ENCODE measurements at places on chromosomes 2 and 18.

DNA sequence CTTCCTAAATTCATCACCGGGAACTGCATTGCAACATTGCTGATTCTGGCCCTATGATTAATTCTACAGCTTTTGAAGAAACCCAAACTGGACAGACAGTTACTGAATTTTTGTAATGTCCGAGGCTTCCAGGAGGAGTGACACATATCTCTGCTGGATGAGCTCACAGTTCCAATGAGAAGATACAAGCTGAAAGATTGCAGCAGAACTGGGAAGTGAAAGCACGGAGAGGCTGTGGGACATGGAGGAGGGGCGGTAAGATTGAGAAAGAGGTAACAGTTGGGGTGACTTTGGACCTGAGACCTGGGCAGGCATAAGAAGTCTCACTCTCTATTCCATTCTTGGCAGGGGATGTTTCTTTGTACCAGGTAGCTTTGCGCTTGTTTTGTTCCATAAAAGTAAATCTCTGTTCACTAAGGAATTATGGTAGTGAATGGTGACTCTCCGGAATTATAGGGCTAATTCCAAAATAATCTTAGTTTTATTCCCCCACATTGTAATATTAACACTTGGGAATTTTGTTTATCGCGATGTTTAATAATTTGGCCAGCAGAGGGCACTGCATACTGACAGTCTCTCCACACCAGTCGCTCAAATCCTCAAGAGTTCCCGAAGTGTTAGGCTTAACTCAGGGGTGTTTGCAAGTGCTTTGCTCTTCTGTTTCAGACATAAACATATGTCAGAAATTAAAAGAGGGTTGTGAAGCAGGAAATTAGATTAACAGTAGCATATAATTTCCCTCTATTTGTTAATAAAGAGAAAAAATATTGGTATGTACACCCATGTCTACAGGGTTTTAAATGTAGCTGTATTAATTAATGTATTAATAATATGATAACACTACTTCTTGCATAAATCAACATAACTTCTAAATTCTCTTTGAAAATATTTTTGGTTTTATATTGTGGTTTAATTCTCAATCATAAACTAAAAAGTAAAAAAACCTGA, 201.4 kb downstream of the SOCS6 start:
- DNase-seq: peak; percentile 48

GRCh38 chr2:179861416-179862067, at the start of gene ZNF385B:
ZNF385B (minus strand) TSS chr2:179861612.
- DNase-seq: no peak

GRCh38 chr2:233699424-233700027, 6.8 kb downstream of the UGT1A6 start:
- DNase-seq: no peak

GRCh38 chr2:139685090-139685983, 905.1 kb upstream of the NXPH2 start:
- DNase-seq: no peak

DNA sequence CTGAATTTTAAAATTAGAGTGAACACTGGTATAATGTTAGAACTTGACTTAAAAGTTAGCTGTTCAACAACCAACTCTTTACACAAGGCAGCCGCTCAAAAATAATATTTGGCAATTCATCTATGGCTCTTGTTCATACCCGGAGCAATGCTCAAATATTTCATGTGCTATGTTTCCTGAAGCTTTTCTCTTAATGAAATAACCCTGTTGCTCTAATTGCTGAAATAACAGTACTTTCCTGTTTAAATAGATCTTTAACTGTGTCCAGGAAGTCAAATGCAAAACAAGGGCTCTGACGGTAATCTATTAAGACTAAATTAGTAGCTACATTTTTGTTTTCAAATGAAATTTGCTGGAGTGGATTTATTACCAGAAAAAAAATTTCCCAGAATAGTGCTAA, 33.7 kb downstream of the RFTN2 start:
- DNase-seq: no peak

GRCh38 chr2:103138123-103138901, 376.5 kb downstream of the TMEM182 start:
- no peak for DNase-seq

GRCh38 chr2:60354713-60355112, 198.7 kb downstream of the BCL11A start:
- DNase-seq: no peak

- DNase-seq: no peak
These were observed 656 bp upstream of the LBX2 start for GRCh38 chr2:74499940-74500577.

DNA sequence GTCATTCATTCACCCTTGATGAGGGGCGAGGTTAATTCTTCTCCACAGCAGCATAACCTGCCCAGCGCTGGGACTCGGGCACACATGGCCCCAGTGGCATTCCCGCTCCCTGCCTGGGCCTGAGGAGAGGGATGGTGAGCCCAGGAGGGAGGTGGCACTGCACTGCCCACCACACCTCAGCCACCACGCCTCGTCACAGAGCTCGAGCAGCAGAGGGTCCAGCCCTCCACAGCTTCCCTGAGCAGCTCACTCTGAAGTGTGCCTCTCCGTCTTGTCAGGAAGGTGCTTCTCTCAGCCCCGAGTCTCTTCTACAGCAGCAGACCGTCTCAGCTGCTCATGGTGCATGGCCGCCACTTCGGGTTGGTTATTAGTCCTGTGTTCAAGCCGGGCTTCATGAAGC, 34.9 kb downstream of the COA5 start:
- no peak for DNase-seq

DNA sequence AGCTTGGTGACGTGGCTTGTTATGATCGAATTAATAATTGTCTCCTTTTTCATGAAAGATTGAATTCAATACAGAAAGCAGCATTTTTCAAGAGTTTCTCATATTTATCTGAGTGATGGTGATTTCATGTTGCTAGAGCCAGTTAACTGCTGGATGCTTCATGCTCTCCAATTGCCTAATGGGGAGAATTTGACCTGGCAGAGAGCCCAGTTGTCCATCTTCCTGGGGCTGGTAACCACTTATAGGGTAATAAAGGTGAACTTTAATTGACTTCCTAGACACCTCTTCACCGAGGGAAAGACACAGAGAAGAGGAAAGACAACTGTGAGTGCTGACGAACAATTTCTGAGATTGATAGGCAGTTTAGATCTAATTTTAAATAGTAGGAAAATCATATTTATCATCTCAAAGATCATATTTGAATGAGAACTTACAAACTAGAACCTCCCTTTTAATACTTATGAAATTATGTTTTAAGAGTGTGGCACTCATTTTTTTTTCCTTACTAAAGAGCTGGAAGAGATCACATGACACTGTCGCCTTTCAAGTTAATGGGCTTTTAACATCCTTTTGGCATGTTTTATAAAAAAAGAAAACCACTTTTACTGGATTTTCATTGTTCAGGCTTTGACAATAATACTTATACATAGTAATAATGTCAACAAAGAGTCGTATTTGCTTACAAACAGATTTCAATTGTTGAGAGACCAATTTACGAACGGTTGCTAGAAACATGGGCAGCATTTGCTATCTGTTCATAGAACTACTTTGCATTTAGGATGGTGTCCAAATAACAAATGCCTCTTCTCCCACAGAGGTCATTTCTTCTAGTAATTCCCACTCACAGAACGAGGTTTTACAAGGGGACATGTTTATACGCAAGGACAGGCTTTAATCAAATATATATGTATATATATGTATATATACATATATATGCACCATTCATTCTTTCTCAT, 153.3 kb downstream of the RAPGEF4 start:
- no peak for DNase-seq

- no peak for DNase-seq
These were observed 160.7 kb downstream of the EIPR1 start for GRCh38 chr2:3216841-3217495.

DNA sequence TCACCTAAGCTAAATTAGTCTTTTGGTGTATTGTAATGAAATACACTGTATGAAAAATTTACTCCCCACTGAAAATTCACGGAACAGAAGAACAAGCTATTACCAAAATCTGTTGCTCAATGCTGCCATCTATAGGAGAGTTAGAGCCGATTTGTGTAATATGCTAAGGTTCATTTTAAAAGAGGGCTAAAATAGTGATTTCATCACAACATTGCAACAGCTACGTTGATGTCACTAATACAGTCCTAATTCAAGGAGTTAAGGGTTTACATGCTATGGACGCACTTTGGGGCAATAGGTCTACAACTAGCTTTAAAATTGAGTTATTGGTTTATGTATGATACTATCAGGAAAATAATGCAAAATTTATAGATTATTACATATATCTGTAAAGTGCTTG, 3.0 kb upstream of the IRS1 start:
- peak; percentile 80 for DNase-seq

DNA sequence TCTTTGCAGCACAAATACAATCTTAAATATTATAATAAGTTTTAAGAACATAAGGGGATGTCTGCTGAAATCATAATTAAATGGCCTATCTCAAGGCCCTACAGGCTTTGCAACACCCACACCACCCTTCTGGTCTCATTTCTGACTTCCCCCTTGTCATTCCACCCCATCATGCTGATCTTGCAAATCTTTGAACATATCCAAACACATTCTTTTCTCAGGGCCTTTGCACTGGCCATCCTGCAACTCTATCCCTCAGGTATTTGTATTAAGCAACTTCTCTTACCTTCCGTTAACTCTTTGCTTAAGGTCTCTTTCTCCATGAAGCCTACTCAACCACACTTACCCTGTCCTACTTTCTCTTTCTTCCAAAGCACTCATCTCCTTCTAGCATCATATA, 51.8 kb upstream of the CCDC150 start:
- no peak for DNase-seq

DNA sequence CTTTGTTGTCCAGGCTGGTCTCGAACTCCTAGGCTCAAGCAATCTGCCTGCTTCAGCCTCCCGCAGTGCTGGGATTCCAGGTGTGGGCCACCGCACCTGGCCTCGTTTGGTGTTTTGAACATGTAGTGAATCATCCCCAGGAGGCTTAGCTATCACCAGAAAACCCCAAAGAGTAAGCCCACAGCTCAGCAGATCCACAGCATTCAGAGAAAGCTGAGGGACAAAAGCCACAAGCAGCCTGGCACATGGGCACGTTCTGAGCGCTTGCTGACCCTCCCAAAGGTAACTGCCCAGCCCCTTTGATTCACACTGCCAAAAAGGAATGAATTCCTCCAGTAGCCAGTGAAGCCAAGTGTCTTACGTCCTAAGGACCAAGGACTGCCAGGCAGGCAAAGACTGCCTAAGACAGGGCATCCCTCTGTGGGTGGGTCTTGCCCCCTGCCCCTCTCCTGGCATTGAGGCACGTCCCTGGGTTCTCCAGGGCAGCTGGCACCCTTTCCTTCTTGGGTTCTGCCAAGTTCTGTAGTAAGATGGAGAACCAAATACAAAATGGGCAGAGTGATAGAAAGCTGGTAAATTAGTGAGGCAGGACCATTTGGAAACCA, 31.7 kb downstream of the MBP start:
- no peak for DNase-seq

DNA sequence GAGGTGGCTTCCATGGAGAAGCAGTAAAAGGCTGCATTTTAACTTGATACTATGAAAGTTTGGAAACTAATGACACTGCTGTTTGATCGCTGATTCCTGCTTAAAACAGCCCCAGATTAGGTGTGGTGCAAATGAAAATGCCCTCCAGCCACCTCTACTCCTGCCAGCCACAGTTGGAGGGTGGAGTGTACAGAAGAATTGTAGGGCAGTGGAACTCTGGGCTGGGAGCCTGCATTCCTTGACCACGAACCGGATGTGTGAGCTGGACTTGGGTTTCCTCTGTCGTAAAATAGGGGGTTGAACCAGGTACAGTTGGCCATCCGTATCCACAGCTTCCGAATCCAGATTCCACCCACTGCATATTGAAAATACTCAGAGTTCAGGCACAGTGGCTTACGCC, 84.6 kb upstream of the RFX8 start:
- no peak for DNase-seq

DNA sequence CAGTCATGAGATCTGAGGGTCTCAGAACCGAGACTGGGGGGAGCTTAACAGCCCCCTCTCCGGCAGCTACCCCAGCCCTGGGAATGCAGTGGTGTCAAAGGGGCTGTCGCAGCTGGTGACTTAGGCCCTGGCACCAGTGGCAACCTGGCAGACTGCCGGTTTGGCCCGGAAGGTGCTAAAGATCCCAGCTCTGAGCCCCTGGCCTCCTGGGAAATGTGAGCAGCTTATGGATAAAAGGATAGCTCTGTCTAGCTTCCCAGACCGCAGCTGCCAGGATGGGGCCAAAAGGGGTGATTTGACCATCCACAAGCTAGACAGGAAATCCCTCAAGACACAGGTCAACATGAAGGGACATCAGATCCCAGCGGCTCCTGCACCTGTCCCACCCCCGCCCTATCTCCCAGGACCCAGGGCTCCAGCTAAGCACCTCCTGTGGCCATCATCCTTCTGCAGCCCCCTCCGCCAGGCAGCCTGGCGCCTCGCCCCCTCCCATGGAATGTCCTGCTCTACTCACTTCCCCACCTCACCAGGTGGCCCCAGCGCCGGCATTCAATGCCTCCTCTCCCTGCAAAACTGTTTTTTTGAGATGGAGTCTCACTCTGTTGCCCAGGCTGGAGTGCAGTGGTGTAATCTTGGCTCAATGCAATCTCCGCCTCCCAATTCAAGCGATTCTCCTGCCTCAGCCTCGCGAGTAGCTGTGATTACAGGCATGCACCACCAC, 33.2 kb upstream of the EFHD1 start:
- DNase-seq: no peak

DNA sequence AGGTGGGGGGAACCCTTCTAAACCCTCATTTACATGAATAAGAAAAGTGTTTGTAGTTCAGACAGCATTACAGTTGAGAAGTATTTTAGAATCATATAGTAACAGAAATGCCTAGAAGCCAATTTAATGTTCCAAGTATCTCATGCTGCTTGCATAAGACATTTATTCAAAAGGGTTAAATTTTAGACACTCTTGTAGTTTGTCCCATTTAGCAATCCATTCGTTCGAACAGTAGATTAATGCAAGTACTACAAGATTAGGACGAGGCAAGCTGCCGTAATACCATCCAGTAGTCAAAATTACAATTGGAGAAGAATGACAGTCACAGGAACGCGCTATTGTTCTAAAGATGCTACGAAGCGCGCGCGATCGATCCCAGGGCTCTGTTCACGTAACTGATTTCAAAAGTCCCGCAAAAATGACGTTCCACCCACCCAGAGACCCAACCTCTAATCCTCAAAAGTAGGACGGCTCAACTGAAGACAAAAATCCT, 1.2 kb downstream of the TMEM237 start:
- DNase-seq: no peak

DNA sequence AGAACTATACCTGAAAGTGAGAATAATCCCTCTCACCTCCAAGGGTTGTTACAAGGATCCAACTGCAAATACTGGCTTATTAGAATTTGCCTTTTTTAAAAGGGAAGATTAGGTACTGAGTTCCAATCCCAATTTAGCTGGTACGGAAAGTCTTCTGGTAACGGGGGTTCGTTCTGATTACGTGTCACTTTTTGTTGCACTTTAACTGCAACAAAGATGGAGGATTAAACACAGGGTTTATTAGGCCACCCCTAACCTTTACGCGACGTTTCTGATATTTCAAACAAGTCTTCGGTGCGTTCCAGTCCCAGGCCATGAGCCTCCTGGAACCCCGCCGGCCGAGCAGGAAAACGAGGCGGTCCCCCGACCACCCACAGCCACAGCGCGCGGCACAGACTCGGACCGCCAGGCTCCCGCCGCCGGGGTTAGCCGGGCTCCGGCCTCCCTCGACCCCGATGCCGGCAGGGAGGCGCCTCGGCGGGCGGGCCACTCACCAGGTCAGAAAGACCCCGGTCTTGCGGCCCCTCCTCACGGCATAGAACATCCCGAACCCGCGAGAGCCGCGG, 411 bp downstream of the RNASEH1 start:
- no peak for DNase-seq

GRCh38 chr2:127017548-127017947, 89.4 kb downstream of the BIN1 start:
- no peak for DNase-seq
